Psoas muscle (tissue), 8 donors: ENCODE measurements at places on chromosomes 6 and 20.

DNA sequence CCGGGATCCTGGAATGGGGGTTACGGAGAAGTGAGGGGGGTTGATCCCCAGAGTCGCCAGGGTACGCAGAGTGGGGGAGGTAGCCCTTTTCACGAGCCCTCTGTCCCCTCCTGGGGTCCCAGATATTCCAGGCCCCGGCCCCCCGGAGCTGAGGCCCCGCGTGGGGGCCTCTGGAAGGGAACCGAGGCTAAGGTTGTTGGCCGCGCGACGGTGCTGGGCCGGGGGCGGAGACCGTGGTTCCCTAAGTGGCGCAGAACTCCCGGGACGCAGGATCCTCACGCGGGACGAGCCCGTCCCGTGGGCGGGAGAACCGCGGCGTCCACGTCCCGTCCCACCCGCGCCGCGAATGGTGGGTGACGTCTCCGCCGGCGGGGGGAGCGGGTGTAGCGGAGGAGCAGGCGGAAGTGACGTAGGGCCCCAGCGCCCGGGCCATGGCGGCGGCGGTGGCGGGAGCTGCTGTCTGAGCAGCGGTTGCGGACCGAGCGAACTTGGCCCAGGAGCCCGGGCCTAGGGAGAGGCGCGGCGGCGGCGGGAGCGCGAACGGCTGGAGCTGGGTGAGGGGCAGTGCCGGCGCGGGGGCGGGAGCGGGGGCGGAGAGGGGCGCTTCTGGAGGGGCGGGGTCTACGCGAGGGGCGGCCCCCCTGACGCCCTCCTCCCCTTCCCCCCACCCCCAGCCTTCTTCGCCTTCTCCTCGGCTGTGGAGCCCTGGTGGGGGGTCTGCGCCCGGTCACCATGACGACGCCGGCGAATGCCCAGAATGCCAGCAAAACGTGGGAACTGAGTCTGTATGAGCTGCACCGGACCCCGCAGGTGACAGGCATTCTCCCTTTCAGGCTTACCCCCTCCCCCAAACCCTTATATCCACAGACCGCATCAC, at the start of gene RING1:
Gene RING1, plus strand, starts transcription at position 410 of the 877 bp plus-strand sequence. Its CDS starts 323 bp downstream, at position 733.
- peak; percentile 90 for DNase-seq

DNA sequence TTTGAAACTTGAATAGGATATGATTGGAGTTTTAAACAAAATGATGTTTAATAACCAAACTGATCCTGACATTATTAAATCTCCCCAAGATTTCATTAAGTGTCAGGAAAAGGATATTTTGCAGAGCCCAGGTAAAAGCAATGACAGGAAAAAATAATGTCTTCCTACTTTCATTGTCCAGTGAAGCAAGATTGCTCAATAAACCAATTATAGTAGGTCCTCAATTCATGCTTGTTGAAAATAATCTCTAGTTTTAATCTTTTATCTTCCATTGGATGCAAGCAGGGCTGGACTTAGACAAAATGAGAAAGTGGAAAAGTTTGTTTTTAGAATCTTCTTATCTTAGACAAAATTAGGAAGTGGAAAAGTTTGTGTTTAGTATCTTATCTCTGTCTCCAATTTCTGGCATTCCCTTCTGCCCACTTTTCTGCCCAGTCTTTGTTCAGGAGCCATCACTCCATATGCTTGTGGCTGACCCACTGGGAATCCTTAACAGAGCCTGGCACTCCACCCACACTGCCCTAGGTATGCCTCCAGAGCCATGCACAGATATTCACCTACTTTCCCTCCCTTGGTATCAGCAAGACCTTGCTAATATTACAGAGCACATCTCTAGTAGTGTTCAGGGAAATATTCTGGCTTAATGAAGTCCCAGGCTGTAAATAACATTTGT, 57.0 kb upstream of the CARMIL1 start:
- DNase-seq, result no peak

- no peak for DNase-seq
Observed at GRCh38 chr20:62876501-62876901, 14.9 kb upstream of the TCFL5 start.

DNA sequence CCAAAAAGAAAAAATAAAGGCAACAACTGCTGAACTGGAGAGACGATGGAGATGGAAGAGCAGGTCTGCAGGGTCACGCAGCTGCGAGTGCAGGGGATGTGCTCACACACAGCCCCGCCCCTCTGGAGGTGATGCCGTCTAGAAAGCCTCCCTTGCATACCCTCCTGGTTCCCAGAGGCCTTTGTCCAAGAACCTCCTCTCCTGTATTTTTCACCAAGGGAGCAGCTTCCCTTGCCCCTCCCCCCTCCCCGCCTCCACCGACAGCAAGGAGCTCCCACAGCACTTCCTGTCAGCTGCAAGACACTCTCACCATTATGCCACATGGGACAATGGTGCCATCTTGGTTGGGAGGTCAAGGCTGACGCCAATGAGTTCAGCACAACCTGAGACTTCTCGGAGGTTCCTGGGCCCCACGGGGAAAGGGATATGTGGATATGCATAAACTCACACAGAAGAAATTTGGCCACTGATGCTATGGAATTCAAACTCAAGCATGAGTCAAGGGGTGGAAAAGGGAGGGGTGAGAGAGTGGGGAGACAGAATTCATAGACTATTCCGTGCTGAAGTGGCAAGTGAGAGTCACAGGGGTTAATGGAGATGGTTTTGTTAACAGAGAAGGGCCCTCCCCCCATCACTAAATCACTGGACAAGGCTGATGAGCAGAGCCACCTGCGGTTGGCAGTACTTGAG, 132.9 kb downstream of the SCML4 start:
- DNase-seq, result no peak

- DNase-seq, result no peak
Observed at GRCh38 chr6:68502946-68503345, 132.1 kb upstream of the ADGRB3 start.
